Cortex of kidney (tissue), 1 donor: ENCODE measurements at places on chromosomes 4 and X.

DNA sequence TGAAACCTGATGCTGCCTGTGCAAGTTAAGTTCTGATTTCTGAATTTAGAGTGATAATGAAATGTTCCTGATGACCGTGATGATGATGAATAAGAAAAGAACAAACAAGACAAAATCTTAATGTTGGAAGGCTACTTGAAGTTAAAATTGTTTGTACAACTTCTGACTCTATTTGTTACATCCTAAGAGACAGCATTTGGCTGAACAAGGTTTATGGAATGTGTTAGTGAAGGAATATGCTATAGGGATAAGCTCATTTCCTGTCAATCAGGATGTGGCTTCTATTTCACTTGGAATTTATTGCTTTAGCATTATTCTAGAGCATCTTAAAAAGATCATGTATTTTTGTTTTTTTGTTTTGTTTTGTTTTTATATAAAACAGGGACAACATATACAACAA is 267.5 kb downstream of the FAT4 start:
- DNase-seq = no peak

- DNase-seq = no peak
These were observed 2.7 kb downstream of the PLS3 start for GRCh38 chrX:115563633-115564162.

- no peak for DNase-seq
These were observed 135.5 kb downstream of the AMMECR1 start for GRCh38 chrX:110182362-110182761.

GRCh38 chr4:31234494-31234893 is 514.3 kb downstream of the PCDH7 start:
- DNase-seq = no peak

DNA sequence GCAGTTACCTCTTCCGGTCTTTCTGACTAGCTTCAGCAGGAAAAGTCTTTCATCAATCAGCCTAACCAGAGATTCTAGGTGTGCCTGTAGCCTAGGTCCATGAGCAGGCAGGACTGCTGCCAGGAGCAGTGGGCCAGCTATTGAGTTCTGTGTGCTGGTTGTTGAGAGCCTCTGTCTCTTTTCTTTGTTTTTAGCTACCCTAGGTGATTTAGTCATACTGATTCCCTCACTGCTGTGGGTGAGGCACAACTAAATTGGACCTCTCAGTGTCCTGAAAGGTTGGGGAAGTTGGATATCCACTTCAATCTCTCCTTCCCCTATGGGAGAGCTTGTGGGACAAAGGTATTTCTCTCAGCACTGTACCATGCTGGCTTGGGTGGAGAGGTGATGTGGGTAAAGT is 354.9 kb downstream of the GPAT3 start:
- no peak for DNase-seq

GRCh38 chrX:111728096-111728495 is 47.1 kb downstream of the ALG13 start:
- DNase-seq = no peak
